Renal cortical epithelial cell (primary cell): ENCODE measurements at places on chromosomes 3 and 15.

DNA sequence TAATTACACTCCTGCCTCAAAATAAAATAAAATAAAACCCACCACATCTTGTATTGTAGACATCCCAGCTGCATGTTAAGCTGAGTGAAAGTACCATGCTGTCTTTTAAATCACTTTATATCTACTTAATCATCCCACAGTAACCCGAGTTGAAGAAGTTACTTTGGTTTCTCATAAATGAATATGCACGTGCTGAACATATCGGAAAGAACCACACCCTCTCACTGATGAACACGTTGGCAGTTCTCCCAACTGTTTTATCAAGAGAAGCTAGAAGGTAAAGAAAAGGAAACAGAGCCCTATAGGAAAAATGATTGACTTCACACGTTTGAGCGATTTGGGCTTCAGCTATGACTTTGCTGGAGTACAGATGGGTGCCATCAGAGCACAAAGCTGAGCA, 15.9 kb upstream of the TM4SF19 start:
- no peak for DNase-seq

DNA sequence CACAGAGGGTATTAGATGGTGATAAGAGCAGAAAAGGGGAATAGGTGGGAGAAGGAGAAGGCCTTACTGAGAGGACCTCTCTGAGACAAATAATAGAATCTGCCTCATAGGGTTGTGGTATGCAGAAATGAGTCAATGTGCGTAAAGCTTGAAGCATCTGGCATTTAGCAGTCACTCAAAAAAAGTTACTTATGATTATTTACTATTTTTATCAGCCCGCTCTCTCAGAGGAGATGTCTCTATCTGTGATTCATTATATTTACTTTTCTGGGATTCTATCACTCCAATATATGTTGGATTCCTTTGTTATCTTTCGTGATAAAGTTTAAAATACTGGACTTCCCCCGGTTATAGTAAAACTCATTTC, 4.6 kb upstream of the TM4SF1 start:
- peak; percentile 66 for DNase-seq

GRCh38 chr3:103927896-103928295, 1438.8 kb upstream of the ALCAM start:
- DNase-seq: no peak

DNA sequence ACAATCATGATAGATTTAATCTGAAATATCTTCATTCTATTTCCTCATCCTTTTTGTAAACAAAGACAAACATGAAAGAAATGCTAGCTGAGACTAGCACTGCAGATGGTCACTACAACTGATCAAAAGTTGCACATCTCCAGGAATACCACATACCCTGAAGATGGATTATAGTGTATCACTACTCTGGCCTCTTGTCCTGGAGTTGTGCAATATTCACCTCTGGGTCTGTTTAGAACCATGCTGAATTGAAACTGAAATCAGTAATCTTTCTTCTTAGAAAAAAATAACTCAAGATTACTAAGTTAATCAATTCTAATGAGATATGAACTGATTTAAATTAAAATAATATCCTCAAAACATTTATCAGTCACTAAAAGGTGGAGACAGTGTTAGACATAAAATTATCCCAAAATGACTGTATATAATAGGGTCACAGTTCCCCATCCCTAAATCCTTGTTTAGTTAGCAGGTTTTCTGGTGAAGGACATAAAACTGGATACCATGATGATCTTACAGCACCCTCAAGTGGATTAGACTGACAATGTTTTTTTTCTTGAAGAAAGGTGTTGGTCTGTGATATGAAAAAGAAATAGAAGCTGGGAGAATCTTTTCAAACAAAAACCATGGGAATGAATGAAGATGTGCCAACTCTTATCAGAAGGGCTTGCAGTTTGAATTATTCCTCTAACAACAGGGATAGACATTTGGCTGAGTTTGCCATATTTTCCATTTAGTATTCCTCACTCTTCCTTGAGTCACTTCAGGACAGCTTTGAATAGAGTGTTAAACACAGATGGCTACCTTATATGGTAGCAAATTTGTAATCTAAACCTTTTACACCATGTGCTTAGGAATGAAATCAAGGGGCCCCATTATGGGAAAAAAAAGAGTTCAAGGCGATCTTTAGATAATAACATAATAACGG, 7.1 kb upstream of the TTC14 start:
- DNase-seq: peak; percentile 64

GRCh38 chr3:26574766-26575165, 47.8 kb upstream of the LRRC3B start:
- DNase-seq: no peak

- DNase-seq: peak; percentile 27
Observed at GRCh38 chr15:90560229-90560776, 30.6 kb downstream of the CRTC3 start.

DNA sequence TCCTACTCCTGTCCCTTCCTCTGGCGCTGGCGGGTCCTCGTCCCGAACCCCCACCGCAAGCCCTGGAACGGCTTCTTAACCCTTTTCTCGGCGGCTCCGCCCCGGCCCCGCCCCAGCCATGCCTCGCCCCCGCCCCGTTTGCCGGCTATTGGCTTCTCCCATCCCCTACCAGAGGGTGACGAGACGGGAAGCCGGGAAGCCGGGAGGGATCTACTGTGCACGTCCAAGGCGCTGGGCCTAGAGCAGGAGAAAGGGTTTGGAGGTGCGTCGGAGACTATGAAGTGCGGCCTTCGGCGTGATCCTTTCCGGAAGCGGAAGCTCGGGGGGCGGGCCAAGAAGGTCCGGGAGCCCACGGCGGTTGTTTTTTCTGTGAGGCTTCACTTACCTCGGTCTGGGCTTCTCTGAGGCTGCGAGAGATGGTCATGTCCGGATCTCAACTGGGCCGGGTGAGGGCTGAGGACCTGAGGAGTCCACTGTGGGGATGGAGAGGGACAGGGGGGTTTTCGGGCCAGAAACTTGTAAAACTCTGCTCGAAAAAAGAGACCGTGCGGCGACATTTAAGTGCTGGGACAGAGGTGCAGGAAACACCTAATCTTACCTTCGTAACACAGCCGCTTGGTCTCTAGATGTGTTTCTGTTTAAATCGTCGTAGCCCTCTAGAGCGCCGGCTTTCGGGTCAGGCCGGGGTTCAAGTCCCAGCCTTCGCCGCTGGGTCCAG, 21.4 kb downstream of the ROPN1B start:
- peak; percentile 87 for DNase-seq

DNA sequence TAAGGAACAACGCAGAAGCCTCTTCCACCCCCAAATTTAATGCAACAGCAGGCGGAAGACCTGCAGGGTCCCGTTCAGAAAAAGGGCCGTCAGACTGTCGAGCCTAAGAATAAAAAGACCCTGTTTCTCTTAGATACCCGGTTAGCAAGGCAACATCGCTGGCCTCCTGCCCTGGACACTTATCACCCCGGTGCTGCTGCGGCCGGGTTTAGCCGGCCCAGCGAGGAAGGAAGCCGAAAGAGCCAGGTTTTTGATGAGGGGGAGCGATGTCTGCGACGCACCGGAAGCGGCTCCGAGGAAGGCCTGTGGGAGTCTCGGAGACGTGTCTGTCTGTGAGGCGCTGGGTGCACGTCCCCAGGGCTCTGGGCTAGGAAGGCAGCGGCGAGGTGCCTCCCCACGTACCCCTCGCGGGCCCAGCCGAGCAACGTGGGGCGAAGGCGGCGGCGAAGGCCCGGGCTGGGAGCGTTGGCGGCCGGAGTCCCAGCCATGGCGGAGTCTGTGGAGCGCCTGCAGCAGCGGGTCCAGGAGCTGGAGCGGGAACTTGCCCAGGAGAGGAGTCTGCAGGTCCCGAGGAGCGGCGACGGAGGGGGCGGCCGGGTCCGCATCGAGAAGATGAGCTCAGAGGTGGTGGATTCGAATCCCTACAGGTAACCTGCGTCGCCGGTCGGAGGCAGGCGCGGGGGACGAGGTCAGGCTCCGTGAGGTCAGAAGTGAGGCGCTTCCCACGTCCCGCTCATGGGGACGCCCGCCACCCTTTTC, at the start of gene UBA5:
TSS of gene UBA5 (plus strand) at position 278 of the 759 bp plus-strand sequence. CDS start at position 487, 209 bp downstream.
- peak; percentile 33 for DNase-seq

GRCh38 chr15:67227846-67228245, 26.6 kb downstream of the AAGAB start:
- no peak for DNase-seq

GRCh38 chr3:146100825-146101444, 60.0 kb downstream of the PLOD2 start:
- no peak for DNase-seq

- no peak for DNase-seq
Observed at GRCh38 chr15:80915472-80915871, 74.1 kb downstream of the MESD start.

DNA sequence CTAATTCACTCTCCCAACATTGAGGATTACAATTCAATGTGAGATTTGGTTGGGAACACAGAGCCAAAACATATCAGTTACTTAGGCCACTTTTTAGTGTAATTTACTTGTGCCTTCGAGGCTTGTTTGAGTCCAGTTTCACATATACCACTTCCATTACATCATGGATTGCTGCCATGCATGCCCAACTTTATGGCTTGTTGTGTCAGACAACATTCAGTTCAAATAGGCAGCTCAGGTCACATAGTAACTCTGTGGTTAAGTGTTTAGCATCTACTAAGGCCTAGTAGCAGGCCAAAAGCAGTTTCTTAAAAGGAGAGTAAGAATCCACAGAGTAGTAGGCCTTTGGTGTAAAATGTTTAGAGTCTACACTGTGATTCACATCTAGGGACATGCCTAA, 164.3 kb upstream of the GMNC start:
- DNase-seq: peak; percentile 96

DNA sequence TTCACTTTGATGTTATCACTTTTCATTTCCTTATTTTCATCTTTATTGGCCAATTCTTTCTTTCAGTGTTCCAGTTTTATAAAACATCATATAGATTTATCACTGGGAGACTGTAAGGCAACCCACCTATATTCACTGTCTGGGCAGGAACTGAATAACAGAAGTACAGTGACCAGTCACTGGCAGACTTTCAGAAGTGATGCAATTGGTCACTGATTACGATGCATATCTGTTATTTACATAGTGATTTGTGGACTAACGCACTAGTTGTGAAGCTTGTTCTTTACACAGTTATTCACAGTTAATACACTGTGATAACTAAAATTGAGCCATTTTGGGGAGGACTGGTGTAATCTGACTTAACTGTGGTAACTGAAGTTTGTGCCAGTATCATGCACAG, 190.2 kb upstream of the DPH6 start:
- no peak for DNase-seq

GRCh38 chr3:14206548-14207177, 28.0 kb downstream of the LSM3 start:
- no peak for DNase-seq

DNA sequence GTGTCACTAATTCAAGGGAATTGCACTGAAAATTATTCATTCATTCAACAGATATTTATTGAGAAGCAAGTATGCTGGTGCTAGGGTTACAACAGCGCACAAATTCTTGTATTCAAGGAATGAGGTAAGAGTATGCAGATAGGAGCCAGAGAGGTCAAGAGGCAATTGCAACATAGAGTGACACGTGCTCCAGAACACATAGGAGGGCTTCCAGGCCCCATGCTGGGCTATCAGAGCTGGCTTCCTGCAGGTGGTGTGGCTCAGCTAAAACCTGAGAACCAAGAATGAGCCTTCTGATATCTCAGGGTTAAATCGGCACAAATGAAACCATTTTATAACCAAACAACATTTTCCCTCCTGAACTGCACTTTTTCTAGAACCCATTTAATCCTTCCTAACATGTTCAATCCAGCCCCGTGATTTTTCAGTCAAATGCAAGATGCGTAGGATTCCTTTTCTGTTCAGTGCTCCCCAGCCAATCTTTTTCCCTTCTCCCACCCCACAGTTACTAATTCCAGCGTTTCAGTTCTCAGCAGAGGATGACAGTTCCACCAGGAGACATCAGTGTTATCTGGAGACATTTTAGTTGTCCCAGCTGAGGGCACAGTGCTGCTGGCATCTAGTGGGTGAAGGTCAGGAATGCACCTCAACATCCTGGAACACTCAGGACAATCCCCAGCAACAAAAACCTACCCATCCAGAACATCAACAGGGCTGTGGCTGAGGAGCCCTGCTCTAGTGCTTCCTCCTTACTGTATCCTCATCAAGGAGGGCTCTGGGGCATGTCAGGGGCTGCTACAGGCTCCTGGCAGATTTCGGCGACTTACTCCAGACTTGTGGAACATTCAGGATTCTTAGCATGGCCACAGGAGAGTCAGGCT, 13.1 kb downstream of the CCR5AS start:
- no peak for DNase-seq

- DNase-seq: no peak
Observed at GRCh38 chr15:71015342-71015741, 99.9 kb upstream of the THSD4 start.

DNA sequence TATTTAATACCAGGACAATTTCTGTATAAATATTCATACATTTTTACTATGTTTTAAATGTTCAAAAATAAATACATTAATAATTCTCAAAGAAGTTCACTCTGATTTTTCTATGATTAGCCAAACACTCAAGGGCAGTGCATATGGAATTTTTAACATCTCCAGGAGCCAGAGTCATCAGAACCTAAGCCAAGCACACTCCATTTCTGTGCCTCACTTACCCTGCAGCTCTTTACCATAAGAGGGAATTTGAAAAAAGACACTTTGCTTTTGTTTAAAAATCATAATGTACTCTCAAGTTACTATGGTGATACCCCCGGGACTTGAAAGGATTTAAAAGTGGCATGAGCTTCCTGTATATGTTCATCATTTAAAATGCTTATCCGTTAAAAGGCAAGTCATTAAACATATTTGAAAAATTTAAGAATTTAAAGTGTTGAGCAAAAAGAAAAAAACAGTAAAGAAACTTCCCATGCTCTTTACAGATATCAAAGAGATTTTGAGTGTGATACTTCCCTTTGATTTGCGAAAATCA, 747.4 kb upstream of the NECTIN3 start:
- DNase-seq: no peak

DNA sequence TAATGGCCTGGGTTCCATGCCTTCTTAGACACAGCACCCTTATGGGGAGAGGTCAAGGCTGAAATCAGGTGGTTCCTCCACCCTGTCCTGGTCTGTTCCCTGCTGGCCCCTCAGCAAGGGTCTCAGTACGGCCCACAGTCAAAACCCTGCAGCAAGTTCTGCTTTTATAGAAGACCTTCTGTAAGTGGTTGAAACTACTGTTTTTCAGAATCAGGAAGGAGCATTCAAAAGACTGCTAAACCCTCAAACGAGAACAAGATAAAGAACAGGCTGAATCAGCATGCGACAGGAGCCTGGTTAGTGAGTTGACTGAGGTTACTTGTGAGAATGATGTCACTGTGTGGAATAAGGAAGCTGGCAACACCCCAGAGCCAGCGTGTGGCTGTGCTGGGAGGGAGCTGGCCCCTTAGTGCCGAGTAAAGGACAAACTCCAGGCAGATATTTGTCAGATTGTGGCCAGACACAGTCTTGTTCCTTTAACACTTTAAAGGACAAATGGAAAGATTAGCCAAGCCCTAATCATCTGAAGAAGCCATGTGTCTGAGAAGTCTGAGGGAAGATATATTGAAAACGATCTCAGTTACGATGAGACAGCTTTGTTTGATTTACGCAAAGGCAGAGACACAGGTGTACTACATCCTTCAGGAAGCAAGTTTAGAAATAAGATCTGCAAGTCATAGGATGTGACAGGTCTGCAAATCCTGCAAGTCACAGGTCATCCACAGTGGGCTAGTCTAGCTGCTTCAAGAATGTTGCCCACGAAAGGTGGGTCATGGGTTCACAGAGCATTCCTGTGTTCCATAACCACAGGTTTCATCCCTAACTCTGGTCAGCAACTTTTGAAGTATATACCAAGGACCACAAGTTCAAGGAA, 54.0 kb downstream of the B3GNT5 start:
- DNase-seq: peak; percentile 96
